ENCODE measurements at places on chromosomes 7 and 10.

- DNase-seq = no peak
Observed at GRCh38 chr10:69874449-69874848, 72.7 kb downstream of the COL13A1 start.

DNA sequence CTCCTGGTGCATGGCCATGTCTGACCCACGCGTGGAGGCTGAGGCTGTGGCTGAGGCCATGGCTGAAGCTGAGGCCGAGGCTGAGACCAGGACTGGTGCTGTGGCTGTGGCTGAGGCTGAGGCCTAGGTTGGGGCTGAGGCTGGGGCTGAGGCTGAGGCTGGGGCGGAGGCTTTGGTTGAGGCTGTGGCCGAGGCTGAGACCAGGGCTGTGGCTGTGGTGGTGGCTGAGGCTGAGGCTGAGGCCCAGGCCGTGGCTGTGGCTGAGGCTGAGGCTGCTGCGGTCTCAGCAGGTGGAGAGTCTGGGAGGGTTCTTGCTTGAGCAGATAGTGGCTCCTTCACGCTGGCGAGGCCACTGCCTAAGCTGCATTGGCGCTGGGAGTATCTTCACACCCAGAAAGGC, 76.4 kb downstream of the WDR37 start:
- DNase-seq = no peak

GRCh38 chr7:102165136-102165535, 121.5 kb upstream of the SH2B2 start:
- DNase-seq = no peak

DNA sequence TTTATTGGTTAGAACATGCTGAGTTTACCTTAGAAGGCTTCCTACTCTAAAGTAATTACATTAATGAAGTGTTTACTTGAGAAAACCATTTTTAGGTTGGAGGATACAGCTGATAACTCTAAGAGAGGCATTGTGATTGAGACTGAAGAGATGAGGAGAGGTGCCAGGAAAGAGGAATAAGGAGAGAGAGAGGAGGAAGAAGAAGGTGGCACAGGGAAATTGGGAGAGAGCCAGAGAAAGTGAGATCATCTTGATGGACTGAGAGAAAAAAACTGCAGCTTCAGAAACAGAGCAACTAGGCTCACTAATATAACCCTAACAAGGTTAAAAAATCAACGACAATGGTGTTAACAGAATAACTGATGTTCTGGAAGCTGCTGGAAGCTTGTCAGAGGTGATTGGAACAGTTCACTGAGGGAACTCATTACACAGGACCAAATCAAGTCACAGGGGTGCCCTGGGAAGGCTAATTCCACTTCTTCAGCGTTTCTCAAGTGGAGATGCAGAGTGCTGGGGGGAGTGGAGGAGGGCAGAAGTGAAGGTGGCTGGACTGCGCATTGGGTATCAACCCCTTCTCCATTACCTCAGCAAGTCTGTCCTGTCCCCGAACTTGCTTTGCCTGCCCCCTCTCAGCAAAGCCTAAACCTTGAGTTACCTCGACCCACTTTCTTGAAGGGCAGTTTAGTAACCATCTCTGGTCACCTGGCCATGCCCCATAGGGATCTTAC, 6.9 kb upstream of the SORBS1 start:
- no peak for DNase-seq

DNA sequence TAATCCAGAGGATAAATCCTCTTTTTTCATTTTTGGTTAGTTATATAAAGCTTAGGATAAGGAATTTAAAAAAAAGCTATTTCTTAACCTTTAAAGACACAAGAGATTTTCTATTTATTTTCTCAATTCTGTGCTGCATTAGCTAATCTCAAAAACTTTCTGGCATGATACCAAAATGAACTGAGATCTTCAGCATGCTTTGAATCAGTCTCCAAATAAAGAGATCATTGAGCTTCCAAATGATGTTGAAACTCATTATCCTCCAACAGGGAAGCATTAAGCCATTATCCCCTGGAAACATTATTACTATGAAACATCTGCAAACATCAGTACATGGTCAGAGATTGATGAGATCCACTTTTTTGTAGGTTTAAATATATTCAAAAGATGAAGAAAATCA, 350.3 kb upstream of the TEX47 start:
- no peak for DNase-seq

DNA sequence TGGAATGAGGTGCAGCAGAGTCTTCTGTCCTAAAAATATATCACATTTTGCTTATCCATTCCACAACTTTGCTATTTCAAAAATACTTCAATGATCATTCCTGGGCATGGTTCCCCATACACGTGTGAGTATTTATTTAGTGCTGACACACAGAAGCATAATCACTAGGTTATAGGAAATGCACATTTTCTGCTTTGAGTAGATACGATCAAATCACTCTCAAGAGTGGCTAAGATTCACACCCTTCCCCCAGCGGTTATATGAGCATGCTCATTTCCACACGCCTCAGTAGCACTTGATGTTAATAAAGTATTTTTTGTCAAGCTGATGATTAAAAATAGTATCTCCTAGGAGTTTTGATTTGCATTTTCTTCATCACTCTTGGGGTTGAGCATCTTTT, 93.5 kb upstream of the LRRC4 start:
- DNase-seq = no peak
